ENCODE measurements at places on chromosomes 16 and 17.

DNA sequence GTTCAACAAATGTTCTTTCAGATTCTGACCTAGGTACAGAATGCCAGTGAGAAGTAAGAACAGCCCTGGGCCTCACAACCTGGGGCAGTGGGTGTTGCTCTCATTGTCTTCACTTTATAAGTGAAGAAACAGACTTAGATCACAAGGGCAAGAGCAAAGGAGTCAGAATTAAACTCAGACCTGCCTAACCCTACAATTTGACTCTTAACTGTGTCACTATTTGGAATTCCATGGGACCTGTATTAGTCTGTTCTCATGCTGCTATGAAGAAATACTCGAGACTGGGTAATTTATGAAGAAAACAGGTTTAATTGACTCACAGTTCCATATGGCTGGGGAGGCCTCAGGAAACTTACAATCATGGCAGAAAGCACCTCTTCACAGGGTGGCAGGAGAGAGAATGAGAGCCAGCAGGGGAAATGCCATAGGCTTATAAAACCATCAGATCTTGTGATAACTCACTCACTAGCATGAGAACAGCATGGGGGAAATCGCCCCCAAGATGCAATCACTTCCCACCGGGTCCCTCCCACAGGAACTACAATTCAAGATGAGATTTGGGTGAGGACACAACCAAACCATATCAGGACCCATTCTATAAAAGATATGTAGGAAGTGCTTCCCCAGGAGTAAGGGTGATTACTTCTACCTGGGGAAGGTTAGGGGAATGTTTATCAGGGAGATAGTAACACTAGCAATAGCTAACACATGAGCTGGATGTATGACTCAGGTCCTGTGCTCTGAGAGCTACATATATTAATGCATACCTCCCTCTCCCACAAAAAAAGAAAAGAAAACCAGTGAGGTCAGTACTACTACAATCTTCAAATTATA, 270.1 kb downstream of the SOX9 start:
- DNase-seq = no peak

DNA sequence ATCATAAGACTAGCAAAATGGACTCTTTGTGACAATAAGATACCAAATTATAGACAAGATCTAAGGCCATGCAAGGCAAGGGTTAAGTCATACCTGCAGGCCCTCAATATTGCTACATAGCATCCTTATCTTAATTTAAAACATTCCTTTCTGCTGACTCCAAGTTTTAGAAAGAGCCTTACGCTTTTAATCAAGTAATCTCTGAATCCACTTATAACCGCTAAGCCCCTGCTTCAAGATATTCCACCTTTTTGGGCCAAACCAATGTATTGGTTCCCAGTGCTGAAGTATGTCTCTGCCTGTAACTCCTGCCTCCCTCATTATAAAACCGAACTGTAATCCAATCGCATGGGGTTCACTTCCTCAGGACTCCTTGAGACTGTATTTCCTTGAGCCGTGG, 255.4 kb downstream of the PHKB start:
- no peak for DNase-seq

- no peak for DNase-seq
Observed at GRCh38 chr17:880443-881269, 98.5 kb downstream of the MRM3 start.

DNA sequence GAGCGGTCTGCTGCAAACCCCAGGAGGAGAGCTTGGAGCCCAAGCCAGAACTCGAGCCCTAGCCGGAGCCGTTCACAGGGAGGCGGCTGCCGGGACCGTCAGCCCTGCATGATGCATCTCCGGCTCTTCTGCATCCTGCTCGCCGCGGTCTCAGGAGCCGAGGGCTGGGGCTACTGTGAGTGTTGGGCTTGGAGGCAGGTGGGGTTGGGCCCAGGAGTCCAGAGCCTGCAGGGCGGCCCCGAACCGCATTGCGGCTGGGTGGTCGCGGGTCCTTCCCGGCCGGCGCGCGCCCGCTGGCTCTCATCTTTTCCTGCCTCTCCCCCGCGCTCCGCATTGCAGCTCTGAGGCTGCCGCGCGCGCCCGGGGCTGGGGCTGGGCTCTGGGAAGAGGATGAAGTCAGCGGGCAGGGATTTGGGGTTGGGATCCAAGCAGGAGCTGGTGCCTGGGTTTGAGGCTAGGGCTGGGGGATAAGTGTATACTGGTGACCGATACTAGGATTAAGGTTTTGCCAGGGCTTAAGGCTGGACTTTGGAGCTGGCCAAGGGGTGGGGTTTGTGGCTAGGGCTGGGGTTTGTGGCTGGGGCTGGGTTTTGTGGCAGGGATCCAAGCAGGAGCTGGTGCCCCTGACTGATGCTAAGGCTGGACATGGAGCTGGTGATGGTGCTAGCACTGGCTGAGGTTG, 532 bp downstream of the CNTNAP1 start:
- no peak for DNase-seq

DNA sequence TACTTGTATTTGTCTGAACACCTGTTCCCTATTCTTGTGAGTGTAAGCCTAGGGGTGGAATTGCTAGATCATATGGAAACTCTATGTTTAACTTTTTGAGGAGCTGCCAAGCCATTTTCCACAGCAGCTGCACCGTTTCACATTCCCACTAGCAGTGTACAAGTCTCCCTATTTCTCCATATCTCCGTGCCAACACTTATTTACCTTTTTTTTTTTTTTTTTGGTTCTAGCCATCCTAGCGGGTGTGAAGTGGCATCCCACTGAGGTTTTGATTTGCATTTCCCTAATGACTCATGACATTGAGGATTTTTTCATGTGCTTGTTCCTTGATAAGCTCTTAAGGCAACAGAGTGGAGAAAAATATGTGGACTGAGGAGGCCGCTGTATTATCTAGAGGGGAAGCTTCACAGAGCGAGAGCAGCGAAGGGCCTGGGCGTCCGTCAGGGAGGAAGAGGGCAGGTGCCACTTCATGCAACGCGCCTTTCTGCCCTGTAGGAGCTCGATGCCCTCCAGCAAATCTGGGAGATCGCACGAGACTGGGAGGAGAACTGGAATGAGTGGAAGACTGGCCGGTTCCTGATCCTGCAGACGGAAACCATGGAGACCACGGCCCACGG, 50.0 kb downstream of the DNAH2 start:
- DNase-seq = no peak

DNA sequence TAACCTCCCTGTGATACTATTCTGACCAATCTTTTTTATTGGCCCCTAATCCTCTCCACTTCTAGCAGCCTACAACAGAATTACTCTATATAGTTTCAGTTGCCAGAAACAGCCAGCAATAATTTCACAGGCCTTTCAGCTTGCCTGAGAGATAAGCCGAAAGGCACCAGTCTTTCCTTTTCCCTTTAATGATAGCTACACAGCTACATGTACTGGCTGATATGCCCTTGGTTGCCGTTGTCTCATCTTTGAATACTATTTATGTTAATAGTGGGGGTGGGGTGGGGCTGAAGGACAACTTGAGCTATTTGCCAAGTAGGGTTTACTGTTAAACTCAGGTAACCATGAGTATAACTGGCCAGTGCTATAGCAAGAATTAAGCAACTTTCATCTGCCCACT, 35.8 kb upstream of the RASL10B start:
- DNase-seq = no peak

DNA sequence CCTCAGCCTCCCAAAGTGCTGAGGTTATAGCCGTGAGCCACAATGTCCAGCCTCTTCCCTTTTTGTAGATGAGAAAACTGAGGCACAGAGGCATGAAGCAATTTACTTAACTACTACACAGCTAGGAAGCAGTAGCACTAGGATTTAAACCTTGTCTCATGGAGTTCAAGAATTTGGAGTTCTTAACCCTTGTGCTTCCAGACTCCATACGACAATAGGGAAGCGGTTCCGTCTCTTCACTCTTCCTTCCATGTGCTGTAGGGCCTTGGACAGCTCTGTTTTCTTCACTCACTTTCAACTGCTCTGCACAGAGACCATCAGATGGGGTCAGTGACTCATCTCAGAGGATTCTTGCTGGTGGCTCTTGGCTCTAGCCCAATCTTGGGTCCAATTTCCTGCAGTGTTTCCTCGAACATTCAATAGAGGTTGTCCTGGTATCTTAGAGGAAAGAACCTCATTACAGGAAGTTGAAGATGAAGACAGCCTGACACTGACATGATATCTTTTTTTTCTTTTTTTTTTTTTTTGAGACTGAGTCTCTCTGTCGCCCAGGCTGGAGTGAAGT, 19.3 kb downstream of the ITGAL start:
- DNase-seq = no peak

- no peak for DNase-seq
Observed at GRCh38 chr17:82349287-82349701, 9.8 kb upstream of the TEX19 start.

DNA sequence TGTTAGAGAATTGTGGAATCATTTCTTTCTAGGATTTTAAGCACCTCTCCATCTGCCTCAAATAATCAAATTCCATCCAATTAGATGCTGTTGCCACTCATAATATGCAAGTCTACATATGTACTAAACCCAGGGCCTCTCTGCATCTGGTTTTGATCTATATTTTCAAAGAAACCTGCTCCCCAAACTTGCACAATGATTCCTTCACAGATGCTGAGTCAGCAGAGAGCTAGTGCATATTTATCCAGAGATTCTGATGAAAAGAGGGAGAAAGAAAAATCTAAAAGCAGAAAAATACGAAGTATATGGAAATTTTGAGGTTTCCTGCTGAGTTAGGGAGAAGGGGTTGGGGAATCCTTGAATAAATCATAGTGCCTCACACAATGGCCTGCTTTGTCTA, 235.1 kb upstream of the RBFOX1 start:
- no peak for DNase-seq

DNA sequence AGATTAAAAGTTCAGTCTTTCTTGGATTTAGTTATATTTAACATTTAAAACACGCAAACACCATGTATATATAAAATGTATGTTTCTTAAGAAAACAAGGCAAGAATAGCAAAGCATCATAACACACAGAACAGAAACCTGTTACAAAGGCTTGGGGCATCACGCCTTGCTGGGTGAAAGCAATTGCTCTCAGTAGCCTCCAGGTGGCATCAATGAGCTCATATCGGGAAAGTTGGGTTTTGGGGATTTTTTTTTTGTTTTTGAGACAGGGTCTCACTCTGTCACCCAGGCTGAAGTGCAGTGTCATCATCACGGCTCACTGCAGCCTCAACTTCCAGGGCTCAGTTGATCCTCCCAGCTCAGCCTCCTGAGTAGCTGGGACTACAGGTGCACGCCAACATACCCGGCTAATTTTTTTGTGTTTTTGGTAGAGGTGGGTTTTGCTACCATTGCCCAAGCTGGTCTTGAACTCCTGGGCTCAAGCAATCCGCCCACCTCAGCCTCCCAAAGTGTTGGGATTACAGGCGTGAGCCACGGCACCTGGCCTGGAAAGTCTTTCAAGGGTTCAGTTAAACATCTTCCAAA, 56.9 kb downstream of the CYB5D2 start:
- DNase-seq = peak; percentile 14

DNA sequence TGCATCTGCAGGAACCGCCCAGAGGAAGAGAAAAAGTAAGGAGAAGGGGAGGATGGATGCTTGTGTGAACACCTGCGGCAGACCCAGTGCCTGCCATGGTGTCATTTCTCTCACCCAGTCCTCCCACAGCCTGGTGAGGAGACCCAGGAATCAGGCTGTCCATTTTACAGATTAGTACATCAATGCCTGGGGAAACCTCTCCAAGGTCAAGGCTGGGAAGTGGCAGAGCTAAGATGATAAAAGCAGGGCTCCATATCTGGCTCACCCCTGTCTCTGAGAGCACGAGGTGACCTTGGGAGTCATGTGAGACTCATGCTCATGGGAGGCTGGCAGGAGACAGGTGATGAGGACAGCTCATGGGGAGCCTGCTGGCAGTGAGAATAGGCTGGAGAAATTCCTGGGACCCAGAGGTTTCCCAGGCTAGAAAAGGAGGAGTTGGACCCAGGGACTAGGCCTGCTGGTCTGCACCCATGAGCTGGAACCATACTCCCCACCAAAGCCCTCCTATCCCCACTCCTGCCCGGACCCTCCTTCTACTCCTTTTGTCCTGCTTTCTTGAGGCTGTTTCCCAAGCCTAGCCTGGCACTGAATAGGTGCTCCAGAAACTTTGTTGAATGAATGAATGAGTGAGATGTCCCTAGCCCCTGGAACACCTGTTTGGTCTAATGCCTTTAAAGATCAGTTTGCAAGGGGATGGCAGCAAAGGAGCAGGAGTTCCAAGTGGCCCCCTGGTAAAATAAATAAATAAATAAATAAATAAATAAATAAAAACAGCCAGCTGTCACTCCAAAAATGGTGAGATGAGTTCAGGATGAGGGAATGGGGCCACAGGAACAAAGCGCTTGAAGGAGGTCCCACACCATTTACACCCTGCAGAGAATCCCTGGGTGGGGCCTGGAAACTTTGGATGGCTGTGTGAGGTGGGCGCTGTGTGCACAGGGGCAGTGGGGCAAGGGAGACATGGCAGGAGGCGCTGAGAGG, 1.6 kb downstream of the ZNF629 start:
- DNase-seq = no peak

- DNase-seq = no peak
Observed at GRCh38 chr17:76268991-76269981, 4.1 kb downstream of the UBALD2 start.

GRCh38 chr16:4609200-4610010, 5.3 kb downstream of the UBALD1 start:
- DNase-seq = no peak

DNA sequence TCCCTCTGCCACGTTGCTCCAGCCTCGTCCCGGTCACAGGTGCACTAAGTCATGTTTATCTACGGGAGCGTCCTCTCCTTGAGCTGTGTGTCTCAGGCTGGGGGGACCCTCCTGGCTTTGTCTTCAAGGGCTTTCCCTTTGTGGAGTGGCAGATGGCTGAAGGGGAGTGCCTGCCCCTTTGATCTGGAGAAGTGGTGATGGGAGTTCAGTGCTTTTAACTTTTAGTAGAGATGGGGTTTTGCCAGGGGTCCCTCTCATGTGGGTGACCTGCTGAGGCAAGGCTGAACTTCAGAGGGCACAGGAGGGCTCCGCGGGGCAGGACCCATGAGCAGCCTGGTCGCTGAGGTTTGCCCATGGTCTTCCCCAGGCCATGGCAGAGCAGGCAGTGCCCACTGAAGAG, 73.1 kb upstream of the CDC42EP4 start:
- DNase-seq = no peak

DNA sequence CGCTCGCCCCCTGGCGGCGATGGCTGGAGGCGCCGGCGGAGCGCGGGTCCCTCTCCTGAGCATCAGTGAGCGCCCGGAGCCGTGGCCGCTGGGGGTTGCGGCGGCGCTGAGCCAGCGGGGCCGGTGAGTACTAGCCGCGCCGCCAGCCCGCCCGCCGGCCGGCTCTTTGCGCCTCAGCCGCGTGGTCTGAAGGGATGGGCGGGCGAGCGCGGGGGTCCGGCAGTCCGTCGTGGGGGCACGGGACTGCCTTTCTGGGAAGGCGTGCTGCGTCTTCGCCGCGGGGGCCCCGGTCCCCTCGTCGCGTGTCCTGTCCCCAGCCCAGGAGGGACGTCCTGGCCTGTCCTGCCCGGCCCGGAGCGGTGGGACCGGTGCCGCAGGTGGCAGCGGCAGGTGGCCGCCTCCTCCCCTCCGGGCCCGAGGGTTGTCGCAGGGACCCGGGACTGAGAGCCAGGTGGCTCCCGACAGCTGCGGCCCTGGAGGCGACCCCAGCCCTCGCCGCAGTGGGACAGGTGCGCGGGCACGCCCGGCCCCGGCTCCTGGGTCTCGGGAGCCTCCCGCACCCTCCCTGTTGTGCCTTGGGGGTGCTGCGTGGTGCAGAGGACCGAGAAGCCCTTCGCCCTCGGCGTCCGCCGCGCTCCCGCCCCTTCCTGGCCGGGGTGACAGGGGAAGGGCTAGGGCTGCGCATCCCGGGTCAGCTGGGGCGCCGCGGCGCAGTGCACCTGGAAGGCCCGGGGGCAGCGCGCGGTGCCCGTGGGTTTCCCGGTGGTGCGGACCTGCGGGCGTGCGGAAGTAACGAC, at the start of gene SPECC1:
TSS of gene SPECC1 (plus strand) at position 58 of the 797 bp plus-strand sequence. CDS start 87,293 bp downstream, outside the sequence.
- DNase-seq = peak; percentile 79

All from stimulated activated CD4-positive, alpha-beta T cell treated with anti-CD3 and anti-CD28 coated beads, Interleukin-4, amount 100 ng/mL, for 4 hours (primary cell).